RWPE1 (cell line): ENCODE measurements at places on chromosomes 7 and 10.

- DNase-seq, result no peak
These were observed 9.6 kb downstream of the CUL1 start for GRCh38 chr7:148708026-148708885.

DNA sequence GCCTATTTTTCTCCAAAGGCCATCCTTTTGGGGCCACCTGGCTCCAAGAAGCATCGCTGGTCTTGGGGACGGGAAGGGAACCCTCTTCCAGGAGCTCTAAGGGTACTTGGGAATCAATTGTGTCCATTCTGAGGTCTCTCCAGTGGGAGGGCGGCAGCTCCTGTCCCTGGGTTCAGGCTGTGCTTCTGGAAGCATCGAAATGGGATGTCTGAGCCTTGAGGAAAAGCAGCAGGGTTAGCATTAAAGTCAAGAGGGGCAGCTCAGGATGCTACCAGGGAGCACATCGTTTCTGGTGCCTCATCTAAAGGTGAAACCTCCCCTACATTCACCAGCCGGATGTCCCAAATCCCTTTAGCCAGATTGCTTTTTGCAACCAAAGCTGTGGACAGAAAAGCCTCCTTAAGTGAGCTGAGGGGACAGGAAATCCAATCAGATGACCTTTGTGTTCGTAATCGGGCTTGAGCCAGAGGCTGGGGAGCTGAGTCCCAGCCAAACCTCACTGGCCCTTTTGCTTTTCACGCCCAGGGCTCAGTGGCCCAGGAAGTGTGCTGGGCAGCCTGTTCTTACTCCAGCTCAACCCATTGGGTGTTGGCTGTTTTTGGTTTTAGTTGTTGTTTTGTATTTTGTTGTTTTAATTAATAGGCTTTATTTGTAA is 88.8 kb upstream of the ANLN start:
- no peak for DNase-seq

DNA sequence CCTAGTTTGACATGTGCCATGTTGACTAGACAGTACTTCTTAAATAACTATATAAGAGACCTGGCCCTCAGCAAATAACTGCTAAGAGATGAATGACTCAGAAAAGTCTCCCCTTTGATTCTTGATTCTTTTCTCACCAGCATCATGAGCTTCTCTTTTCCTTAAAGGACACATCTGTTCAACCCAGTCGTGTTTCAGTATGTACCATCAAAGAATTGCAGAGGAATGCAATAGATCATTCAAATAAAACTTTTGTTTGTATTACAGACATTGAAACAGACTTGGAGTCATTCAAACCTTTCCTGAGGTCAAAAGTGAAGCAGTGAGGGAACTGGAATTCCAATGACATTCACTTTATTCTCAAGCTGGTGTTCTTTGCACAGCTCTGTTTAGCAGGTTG is 598.3 kb upstream of the GHITM start:
- no peak for DNase-seq

- peak; percentile 40 for DNase-seq
These were observed 42.9 kb upstream of the PDZD8 start for GRCh38 chr10:117418121-117418520.

DNA sequence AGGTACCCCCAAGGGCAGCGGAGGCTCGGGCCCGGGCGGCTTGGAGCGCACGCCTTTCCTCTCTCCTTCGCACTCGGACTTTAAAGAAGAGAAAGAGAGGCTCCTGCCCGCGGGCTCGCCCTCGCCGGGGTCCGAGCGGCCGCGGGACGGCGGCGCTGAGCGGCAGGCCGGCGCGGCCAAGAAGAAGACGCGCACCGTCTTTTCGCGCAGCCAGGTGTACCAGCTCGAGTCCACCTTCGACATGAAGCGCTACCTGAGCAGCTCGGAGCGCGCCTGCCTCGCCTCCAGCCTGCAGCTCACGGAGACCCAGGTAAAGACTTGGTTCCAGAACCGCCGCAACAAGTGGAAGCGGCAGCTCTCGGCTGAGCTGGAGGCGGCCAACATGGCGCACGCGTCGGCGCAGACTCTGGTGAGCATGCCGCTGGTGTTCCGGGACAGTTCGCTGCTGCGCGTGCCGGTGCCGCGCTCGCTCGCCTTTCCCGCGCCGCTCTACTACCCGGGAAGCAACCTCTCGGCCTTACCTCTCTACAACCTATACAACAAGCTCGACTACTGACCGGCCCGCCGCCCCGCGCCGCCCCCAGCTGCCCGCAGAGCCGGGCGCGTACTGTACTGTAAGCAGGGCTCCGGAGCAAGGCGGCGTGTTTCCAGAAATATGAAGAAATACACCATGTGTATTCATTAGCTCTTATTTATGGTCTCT is 1.8 kb downstream of the HMX2 start:
- DNase-seq, result no peak

DNA sequence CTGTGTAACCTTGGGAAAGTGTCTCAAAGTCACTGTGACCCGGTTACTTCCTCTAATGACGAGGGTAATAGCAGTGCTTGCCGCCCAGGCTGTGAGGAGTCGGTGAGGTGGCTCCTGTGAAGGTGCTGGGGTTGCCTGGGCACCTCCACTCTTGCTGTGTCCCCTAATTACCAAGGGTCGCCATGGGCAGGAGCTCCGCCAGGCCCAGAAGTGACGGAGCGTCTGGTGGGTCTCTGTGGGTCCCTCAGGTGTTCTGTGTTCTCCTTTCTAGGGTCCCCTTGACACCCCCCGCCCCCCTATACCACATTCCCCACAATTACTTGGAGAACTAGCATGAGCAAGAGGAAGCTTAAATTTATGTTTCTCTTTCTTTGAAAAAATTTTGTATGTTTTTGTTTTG is 161.5 kb downstream of the WDR37 start:
- DNase-seq, result no peak

GRCh38 chr7:23072922-23073321 is 32.7 kb upstream of the KLHL7 start:
- DNase-seq, result no peak

DNA sequence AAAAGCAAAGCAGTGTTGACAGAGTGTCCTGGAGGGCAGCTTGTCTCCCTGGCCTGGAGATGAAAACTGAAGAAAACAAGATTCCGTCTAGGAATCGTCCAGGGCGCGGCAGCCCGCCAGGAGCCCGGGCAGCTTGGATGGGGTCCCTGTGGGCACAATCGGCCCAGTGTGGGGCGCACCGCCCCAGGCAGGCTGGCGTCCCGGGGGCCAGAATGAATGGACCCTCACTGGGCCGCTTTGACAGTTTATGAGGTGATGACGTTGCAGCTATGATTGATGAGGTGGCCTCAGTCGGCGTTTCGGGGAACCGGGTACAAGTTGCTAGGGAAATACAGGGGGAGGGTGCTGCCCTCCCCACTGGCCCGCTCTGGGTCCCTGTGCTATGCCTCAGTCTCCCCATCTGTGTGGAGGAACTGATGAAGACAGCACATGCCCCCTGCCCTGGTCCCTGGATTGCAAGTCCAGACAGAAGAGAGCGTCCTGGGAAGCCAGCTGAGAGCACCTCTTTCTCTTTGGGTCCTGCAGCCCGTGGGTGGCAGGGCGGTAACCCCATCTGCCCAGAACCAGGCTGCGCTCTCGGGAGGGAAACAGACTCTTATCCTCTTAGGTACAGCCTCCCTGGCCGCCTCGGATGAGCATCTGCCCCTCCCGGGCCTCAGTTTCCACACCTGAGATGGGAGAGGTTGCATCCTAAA is 131.3 kb downstream of the LHPP start:
- DNase-seq, result no peak

GRCh38 chr7:148397985-148398384 is 192.6 kb upstream of the C7orf33 start:
- no peak for DNase-seq

- DNase-seq, result no peak
These were observed 427.1 kb downstream of the TFEC start for GRCh38 chr7:115603416-115603815.

GRCh38 chr10:98956576-98957260 is 278.9 kb downstream of the HPSE2 start:
- DNase-seq, result no peak

- no peak for DNase-seq
These were observed 7.5 kb upstream of the CYTH3 start for GRCh38 chr7:6279937-6280336.

- no peak for DNase-seq
These were observed 682.8 kb downstream of the MAGI2 start for GRCh38 chr7:78770422-78771410.

DNA sequence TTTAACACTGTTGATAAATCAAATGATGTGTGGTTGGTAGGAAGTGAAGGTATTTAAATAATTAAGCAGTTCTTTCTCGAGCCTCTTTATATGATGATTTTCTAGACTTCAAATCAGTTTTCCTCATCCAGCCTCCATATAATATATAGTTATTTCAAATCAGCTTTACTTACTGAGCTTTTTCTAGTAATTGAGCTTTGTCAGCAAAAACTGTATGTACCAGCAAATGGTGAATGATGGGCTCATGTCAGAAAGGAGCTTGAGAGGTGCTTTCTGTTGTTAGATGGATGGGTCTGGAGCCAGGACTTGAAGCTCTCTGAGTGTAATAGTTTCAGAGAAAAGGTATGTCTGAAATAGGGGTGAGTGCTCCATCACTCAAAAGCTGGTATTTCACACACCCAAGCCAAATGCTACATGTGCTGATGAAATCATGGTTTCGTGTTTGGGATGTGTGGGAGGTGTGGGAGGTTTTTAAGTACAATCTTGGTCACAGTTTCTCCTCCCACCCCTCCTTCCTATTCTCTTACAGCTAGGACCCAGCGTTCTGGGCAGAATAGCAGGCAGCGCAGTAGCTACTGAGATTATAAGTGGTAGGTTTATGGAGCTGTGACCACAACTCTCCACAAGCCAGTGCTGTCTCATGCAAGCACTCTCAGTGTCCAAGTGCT is 55.8 kb downstream of the LRMDA start:
- DNase-seq, result no peak

DNA sequence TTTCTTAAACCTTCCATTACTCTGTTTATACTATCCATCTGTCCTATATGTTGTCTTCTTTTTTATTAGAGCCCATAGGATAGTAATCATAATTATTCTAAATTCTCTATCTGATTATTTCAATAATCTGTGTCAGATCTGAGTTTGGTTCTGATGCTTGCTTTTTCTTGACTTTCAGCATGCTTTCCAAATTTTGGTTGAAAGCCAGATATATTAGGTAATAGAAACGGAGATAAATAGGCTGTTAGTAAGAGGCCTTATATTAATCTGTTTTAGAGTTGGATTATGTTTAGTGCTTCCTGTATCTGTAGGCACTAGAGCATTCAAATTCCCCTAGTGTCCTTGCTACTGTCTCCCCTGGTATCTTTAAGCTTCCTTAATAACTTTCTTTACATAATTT is 939.9 kb upstream of the GHITM start:
- no peak for DNase-seq

DNA sequence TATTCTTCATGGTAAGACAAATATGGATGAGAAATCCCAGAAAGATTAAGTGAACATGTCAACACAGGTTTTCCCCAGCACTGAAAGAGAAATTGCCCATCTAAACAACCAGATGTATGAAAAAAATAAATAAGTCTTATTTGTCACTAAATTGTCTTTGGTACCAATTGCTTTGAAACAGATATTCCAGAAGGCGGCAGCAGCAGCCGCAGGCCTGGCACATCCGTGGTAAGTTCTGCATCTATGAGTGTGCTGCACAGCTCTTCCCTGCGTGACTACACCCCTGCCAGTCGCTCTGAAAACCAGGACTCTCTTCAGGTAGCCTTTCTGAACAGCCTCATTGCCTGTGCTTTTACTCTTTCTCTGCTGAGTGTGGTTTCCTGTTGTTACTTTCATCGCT is 49.7 kb upstream of the GATAD1 start:
- no peak for DNase-seq

DNA sequence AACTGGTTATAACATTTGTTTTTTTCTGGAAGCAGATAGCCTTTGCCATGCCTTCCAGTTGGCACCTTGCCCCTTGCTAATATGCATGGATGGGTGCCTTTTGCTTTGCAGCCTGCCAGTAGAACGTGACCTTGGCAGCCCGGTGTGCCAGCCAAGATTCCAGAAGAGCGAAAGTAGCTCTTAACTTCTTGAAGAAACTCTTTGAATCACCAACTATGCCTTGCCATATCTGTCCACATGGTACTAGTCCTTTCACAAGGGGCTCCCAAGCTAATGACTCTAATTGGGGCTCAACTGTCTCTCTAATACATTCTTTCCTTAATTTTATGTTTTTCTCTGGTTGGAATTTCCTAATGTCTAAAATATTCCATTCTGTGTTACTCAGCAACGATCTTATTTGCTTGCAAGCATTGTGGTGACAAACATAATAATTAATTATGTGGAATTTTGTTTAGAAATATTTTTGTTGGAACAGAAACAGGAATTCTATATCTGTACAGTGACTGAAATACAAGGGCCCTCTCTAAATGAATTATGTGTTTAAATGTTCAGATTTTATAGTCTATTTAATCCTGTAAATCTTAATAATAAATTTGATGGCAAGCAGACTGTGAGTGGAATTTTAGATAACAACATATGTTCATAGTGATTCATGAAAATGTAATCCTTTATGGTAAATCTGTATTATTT is 45.8 kb downstream of the HDAC9 start:
- no peak for DNase-seq

DNA sequence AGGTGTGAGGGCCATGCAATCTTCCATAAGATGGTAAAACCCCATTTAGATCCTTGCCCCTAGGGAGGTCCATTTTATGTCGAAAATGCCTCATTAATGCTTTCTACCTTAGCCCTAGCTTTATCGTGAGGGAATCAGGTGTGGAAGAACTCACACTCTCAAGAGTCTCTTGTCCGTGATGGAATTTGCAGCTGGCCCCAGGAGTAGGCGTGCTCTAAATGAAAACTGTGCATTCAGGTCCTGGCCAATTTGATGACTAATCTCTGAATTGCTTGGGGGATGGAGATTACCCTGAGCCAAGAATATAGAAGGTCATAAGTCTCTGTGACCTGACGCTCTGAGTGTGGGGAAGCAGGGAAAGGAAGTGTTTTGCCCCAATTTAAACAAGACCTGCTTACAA is 6.6 kb downstream of the C10orf90 start:
- peak; percentile 88 for DNase-seq

GRCh38 chr7:44618753-44619152 is 12.3 kb downstream of the OGDH start:
- DNase-seq, result peak; percentile 24

DNA sequence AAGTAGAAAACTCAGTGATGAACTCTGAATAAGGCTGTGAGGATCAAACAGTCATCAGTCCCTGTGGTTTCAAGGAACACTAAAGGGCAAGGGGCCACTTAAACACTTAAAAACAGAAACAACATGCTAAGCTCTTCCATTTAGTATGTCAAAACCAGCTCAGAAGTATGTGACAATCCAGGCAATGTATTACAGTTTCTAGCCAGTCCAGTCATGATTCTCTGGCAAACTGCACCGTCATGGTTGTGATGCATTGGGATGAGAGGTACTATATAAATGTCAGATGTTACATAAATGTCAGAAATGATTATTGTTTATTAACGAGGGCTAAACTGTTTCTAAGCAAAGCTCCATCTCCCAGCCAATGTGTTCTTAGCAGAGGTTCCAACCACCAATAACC is 4.7 kb upstream of the CREB5 start:
- DNase-seq, result peak; percentile 46

- no peak for DNase-seq
These were observed 1.4 kb upstream of the TSPAN15 start for GRCh38 chr10:69449841-69450240.

DNA sequence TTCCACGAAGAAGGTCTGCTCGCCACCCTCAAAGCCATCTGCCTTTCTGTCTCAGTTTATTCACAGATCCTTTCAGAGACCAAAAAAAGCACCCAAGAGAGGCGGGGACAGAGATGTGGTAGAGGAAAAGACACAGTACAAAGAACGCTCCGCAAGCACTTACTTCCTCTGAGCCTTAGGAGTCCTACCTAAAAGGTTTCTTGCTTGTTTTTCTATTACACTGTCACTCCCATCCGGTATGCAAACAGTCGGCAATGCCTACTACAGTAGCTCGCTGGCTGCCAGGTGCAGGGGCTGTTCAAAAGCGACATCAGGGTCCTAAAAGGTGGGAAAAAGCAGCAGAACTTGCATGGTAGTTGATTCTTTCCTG is 816 bp downstream of the TECPR1 start:
- no peak for DNase-seq
